ENCODE measurements at places on chromosomes 16 and 17. TPM values are rescaled to one million over a fixed set of nuclear protein-coding genes. Genes with fewer than 3 reads are reported as not detected.

DNA sequence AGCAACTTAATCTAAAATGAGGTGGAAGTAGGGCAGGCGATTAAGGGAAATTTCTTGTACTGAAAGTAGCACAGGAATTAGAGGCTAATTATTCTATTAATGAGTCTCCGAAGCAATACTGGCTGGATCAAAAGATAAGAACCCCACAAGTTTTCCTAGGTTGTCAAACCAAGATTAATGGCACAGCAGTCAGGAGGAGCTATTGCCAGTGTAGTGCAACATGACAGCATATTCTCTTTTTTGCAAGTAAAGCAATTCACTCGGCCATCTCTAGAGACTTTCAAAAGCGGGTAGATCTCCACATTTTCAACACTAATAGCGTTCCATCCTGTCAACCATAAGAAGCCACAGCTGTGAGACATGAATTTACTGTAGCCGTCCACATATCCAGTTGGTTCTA, 81.2 kb downstream of the CYB561 start:
- no peak for DNase-seq

Gene GDPD3
- total RNA-seq = 16.7 TPM

Gene KRT23
- not detected for total RNA-seq

Gene RAB11FIP4
- 39.0 TPM for total RNA-seq

Gene TNFRSF13B
- not detected for total RNA-seq

Gene NFATC3
- total RNA-seq = 90.1 TPM

Gene PMP22
- 0.53 TPM for total RNA-seq

GRCh38 chr16:72766506-72766905, 281.4 kb downstream of the ZFHX3 start:
- DNase-seq = no peak

DNA sequence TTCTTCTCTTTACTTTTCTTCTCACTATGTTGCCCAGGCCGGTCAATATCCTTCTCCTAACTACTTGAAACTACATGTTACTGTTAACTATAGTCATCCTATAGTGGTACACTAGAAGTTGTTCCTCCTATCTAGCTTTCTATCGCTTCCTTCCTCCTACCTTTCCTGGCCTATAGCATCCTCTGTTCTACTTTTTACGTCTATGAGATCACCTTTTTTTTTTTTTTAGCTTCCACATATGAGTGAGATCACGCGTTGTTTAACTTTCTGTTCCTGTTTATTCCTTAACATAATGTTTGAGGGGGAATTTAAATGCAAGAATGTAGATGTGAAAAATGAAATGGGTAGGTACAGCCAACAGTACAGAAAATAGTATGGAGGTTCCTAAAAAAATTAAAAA, 30.5 kb upstream of the YPEL2 start:
- DNase-seq = no peak

DNA sequence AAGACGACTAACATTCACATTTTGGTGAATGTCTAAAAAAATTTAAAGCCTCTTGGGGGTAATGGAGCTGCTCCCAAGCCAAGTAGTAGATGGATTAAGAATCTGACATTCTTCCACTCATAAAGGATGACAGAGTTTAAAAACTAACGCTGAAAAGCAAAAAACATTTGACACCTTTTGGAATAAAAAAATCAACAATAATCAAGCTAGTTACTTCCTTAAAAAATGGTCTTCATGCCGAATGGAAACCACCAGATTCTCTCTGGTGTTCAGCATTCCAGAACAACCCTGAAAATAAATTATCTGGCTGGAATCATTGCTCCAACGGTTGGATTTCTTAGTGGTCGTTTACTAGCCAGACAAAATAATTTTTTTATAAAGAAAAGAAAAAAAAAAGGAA, 18.0 kb downstream of the HLF start:
- no peak for DNase-seq

DNA sequence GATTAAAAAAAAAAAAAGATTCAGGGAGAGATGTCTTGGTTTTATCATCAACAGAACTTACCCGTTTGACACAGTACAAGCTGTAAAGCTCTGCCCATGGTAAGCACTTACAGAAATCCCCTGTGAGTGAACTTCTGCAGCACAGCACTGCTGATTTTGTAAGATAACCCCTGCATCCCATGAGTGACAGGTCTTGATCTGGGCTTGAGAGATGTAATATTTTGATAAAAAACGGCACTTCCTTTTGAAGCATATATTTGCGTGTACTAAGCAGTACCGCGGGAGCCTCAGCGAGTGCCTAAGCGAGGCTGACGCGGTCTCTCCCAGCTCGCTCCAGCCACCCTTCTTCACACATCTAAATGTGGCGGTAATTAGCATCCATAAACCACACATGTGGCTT, 50.5 kb downstream of the IKZF3 start:
- DNase-seq = peak; percentile 71

Gene UBB
- total RNA-seq = 1,283 TPM

GRCh38 chr16:51638339-51639135, 487.5 kb upstream of the SALL1 start:
- DNase-seq = no peak

DNA sequence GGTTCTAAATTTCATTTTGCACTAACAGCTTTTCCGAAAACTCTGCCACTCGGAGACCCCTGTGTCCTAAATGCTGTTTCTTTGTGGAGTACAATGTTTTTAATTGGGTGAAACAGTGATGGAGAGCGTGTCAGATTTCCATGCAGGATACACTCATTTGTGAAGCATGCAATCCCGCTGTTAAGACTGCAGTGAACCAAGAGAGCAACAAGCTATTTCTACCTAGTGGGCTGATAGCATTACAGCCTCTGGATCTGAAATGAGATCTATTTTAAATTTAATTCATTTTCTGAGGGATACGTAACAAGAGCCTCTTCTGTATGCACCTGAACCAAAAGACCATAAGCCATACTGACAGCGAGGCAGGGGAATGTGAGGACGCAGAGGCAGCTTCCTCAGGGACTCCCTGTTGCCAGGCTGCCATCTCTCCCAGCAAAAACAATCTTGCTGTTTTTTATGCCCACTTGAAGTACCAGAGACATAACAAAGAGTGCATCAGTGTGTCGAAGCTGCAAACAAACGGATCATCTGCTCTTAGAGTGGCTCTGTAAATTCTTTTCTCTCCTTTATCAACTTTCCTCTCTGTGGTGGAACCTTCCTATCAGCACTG, 199.9 kb upstream of the COX10 start:
- no peak for DNase-seq

DNA sequence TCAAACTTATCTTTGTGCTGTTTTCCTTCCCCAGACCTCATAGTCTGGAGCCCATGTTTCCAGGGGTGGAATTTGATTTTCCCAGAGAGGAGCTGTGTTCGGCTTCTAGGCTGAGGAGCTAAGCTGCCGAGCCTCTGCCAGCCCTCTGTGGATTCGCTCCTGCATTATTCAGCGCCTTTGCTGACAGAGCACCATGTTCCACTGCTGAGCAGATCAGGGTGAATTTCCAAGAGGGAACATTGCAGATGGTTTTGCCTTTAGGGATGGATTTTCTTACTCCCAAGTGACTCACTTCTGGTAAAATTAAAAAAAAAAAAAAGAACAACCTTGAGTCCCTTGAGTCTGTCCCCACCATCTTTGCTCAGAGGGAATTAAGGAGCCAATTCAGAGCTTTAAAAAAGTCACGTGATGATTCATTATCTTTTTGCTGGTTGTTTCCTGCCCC, 229.5 kb downstream of the PRKCA start:
- no peak for DNase-seq

Gene GNGT2
- 40.2 TPM for total RNA-seq

DNA sequence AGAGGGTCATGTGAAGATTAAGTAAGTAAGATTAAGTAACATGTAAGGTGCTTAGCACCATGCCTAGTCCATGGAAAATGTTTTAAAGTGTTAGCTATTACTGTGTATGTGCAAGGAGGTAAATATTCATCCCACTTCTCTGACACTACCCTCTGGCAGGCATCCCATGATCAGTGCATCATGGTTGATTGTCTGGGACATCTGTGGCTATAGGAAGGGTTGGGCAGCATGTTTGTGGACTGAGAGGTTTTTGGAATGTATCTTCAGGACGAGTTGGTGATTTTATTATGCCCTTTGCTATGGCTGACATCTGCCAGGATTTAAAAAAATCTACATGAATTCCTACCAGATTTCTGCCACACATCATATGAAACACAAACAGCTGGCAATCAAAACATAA, 6.5 kb upstream of the TAOK1 start:
- DNase-seq = no peak

Gene TMC6
- total RNA-seq = 233 TPM

DNA sequence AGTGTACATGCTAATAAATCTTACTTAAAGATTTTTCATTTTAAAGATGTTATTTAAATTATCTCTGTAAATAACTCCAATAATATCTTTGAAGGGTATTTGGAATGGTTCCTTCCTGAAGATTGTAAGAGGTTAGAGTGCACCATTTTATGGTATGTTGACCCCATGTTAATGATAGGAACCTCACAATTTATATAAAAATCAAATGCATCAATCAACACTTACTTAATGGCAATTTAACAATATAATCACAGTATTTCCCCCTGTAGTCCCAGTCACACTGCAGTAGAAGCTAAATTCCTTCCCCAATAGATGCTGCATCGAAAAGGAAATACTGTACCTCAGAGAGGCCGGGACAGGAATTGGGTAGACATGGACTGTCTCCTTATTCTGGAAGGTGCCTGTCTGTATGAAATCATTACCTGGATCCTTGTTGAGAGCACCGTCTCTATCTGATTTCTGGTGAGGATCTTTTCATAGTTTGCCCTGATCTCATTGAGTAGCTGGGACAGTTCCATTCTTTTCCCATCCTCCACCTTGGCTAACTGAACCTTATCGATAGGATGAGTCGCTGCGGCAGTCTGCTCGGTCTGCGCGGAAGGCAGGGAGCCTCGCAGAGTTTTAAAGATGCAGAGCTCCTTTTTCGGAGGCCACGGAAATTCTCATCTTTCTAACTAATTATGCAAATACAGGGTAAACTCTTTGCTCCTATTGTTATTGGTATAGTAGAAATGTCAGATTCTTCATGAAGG, at the start of gene KRT222:
KRT222 (minus strand) TSS at position 596 of the 752 bp plus-strand sequence; CDS start at position 518, 78 bp downstream.
- DNase-seq = no peak

Gene EFCAB5
- 0.84 TPM for total RNA-seq

DNA sequence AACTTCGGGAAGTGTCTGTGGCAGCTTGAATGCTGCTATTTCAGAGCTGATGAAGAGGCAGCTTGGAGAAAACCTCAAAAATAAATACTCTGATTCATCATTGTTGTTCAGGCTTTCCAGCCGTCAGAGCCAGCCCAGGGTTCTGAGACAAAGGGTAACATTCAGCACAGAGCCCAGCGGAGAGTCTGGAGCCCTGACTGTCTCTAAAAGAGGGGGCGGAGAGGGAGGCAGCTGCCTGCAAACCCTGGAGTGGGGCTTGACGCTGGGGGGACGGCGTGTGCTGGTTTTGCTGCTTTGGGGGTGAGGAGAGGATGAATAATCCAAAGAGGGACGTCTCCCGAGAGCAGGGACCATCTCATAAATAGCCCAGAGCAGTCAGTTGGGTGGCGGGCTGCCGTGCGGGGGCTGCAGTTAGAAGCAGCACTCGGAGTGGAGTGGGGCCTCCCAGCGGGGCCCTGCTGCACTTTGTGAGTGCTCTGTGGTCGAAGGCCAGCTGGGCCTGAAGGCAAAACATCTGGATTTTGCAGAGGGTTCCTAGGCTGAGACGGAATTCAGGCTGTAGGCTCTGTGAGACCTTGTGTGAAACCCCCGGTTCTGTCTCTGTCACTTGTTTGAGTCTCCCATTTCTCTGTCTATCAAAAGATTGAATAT, 237.8 kb downstream of the PRKCA start:
- DNase-seq = no peak

Gene ZNF385C
- 0.82 TPM for total RNA-seq

Gene CLEC18A
- total RNA-seq = 0.09 TPM

DNA sequence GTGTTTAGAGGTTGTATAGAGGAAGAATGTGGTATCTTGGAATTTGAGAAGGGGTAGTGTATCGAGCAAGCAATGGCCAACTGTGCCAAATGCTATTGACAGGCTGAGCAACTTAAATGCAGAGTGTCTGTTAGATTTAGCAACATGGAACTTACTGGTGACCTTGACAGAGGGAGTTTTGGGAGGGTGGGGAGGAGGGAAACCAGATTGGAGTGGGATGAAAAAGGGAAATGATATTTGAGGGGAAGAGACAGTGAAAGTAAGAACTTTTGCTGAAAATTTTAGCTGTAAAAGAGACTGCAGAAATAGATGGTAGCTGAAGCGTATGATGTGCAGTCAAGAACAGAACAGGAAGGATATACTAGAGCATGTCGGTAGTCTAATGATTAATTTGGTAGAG, 1.1 kb downstream of the LRRC36 start:
- DNase-seq = no peak
